ENCODE measurements at places on chromosomes 2 and 18.

- DNase-seq: no peak
Observed at GRCh38 chr18:6219116-6219717, 195.5 kb downstream of the L3MBTL4 start.

- no peak for DNase-seq
Observed at GRCh38 chr2:39511219-39511604, 74.1 kb upstream of the MAP4K3 start.

- peak; percentile 79 for DNase-seq
Observed at GRCh38 chr2:37672104-37672869, 845 bp upstream of the CDC42EP3 start.

DNA sequence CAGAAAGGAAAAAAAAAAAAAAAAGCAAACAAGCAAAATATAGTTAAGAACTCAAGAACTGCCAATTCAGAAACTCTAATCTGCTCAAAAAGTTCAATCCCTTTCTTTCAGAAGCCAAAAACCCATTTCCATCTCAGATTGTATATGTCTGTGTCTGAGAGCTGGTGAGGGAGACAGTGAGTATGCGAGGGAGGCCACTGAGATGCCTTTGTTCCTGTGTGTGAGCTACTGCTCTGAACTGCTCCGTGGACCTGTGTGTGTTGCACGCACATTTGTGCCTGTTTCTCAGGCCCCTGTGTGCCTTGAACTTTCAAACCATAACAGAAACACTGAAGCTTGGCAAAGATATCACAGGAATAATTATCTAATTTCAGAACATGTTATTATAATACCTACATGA is 2.5 kb upstream of the PKDCC start:
- DNase-seq: no peak

- DNase-seq: no peak
Observed at GRCh38 chr2:145744541-145745386, 1224.8 kb upstream of the ZEB2 start.

GRCh38 chr18:55473560-55473959 is 114.4 kb downstream of the TCF4 start:
- DNase-seq: no peak

- DNase-seq: no peak
Observed at GRCh38 chr2:146227152-146228019, 1617.4 kb upstream of the ACVR2A start.

GRCh38 chr2:58497168-58497567 is 256.0 kb upstream of the FANCL start:
- DNase-seq: no peak

Data from stimulated activated CD4-positive, alpha-beta T cell treated with anti-CD3 and anti-CD28 coated beads, Interleukin-4, amount 100 ng/mL, for 1 hour (primary cell).